ENCODE measurements at places on chromosomes 7 and 10. TPM values are rescaled to one million over a fixed set of nuclear protein-coding genes. Genes with fewer than 3 reads are reported as not detected.
A peak's percentile ranks its signal among the peaks of the same experiment; 100 is the strongest.

DNA sequence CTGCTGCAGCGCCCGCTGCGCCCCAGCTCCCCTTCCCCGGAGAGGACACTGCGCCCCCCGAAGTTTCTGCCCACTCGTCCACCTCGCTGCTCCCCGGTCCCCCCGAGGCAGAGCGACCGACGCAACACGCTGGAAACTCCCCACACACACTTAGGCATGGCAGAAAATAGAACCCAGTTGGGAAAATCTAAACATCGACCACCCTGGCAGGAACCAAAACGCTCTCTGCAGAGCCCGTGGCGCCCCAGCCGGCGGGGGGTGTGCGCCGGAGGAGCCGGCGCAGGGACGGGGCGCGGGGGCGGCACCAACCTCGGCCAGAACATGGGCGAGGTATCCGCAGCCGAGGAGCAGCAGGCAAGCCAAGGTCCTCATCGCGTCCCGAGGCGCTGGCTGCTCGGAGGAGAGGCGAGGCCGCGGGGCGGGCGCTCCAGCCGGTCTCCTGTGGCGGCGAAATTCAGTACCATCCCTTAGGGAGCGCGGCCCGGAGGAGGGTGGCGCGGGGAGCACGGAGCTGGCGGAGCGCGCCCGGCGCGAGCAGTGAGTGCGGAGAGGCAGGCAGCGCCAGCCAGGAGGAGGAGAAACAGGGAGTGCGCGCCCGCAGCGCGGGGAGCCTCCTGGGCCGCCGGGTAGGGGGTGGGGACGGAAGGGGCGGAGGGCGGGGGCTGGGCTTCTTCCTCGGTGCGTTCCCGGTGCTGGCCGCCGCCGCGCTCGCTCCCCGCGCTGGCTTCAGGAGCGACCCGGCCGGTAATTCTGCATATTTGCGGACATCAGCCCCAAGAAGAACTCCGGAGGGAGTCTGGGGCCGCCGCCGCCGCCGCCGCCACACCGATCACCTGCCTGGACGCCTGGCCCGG is 789 bp downstream of the PDGFA start:
- DNase-seq: peak; percentile 76

GRCh38 chr7:138630059-138630610 is 71.0 kb downstream of the SVOPL start:
- no peak for DNase-seq

GRCh38 chr10:46169736-46170135 is 117.1 kb upstream of the ANTXRL start:
- no peak for DNase-seq

GRCh38 chr7:674454-675410 is 51.8 kb upstream of the DNAAF5 start:
- DNase-seq: no peak

DNA sequence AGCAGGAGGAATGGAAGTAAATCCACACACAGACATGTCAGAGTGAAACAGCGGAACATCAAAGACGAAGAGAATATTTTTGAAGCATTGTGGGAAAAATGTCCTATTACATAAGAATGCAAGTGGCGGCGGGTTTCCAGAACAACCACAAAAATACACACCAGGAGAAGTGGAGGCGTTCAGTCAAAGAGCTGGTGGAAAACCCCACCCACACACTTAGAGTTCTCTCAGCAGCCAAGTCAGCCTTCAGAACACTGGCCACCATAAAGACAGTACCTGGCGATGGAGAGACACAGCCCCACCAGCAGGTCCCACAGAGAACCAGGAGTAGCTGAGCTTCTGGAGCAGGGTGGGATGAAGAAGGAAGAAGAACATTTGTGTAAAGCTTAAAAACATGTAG is 23.7 kb downstream of the NKX6-2 start:
- no peak for DNase-seq

DNA sequence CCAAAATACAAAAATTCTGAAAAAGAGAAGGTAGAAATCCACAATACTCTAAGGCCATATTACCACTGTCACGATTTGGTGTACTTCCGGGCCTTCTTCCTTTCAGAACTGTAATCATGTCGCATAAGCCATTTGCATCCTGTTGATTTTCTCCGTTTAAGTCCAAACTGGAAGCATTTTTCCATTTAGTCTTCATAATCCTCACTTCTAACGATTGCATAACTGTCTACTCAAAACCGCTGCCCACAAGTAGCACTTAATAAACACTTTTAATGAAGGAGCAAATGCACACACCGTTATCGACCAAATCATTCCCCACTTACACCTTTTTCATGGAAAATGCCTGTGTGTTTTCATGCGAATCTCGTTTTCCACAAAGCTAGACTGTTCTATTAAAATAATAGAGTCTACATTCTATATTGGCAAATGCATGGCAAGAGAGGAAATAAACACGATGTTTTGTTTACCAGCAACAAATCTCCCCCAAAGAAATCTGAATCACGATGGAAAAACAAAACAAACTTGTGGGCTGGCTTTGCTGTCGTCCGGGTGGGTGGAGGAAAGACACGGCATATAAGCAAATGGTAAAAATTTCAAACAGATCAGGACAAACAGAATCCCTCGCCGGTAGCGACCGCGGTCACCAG is 1.0 kb downstream of the ATE1 start:
- DNase-seq: peak; percentile 33

GRCh38 chr10:132648072-132648850 is 110.7 kb downstream of the INPP5A start:
- no peak for DNase-seq

- no peak for DNase-seq
Observed at GRCh38 chr10:92989250-92989649, 71.3 kb upstream of the CYP26C1 start.

DNA sequence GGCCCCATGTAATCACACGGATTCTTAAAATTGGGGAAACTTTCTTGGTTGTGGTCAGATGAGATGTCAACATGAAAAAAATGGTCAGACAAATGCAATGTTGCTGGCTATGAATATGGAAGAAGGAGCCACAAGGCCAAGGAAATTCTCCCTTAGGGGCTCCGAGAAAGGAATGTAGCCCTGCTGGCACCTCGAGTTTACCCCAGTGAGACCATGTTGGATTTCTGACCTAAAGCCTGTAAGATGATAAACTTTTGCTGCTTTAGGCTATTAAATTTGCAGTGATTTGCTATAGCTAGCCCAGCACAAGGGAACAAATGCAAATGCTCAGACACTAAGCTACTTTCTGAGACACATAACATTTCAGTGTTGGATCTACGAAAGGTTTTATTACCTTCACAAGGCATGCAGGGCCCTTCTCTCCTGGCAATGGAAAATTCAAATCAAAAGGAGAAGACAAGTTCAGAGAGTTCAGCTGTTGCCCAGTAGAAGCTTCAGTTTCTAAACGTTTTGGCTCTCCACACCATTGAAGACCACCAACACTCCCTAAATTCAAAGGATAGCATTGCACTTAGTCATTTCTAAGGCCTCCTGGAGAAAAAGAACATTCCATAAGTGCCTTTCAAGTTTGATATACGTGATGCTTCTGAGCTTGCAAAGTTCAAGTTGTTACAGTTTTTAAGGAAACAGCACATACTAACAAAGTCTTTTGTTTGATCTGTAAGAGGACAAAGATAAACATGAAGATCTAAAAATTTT is 23.4 kb downstream of the MCMBP start:
- DNase-seq: no peak

GRCh38 chr7:38953227-38953626 is 24.5 kb upstream of the POU6F2 start:
- no peak for DNase-seq

DNA sequence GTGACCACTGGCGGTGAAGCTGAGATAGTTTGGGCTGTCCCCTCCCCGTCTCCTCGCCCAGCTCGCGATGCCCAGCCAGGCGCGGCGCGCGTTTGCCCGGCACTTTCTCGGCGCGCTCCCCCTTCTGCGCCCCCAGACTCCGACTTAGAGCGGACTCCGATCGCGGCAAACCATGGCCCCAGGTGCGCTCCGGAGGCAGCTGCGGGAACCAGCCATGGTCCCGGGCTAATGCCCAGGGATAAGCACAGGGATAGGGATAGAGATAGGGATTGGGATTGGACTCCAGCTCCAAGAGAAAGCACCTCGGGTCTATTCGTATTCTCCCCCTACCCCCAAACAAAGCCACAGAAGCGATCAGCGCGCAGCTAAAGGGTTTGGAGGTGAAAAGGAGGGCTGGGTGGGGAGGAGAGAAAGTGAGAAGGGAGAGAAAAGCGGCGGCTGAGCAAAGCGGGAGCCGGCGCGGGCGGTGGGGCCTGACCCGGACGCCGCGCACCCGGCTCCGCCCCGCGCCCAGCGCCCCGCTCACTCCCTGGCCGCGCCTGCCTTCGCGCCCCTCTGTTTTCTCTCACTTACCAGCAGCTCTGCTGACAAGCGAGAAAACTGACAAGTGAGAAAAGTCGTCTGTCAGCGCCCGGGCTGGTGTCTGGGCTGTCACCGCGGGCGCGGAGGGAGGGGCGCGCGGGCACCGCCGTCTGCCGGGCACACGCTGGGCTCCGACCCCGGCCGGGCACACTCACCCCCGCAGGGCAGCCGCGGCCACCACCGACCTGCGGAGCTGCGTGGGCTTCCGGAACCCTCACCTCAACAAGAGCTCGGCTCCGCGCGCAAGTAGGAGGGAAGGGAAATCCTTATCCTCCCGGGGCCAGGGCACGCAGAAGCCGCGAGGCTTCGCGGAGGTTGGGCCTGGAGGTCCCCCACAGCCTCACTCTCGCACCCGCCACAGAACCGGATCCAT is at the start of gene PDE1C:
Gene PDE1C, minus strand, starts transcription at position 2 of the 955 bp plus-strand sequence.
- no peak for DNase-seq

DNA sequence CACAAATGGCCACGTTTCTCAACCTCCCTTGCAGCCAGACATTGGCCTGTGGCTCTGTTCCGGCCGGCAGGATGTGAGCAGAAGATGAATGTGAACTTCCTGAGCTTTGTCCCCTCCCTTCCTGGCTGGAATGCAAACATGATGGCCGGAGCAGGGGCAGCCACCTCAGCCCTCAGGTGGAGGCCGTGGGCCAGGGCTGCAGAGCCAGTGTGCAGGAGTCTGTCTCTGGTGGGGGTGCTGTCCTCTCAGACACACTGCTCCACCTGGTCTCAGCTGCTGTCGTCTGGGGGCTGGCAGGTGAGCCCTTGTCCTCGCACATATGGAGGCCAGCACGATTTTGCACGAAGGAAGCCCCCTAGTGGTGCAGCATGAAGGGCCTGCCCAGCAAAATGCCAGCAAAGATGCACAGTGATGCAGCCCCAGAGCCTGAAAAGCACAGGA is 25.3 kb upstream of the PWWP2B start:
- no peak for DNase-seq

PRKG1 gene
- 0.81 TPM for total RNA-seq

CCM2 gene
- 24.8 TPM for total RNA-seq

RBM20 gene
- total RNA-seq: 2.3 TPM

CCL24 gene
- not detected for total RNA-seq

LOXL4 gene
- total RNA-seq: 0.09 TPM
